Amniotic epithelial cell (primary cell): ENCODE measurements at places on chromosomes 4 and X.

GRCh38 chrX:133559909-133560308, 144.6 kb upstream of the GPC4 start:
- no peak for DNase-seq

GRCh38 chr4:86338989-86339388, 20.9 kb downstream of the MAPK10 start:
- peak; percentile 83 for DNase-seq

GRCh38 chr4:60655356-60655755, 544.8 kb upstream of the ADGRL3 start:
- no peak for DNase-seq

DNA sequence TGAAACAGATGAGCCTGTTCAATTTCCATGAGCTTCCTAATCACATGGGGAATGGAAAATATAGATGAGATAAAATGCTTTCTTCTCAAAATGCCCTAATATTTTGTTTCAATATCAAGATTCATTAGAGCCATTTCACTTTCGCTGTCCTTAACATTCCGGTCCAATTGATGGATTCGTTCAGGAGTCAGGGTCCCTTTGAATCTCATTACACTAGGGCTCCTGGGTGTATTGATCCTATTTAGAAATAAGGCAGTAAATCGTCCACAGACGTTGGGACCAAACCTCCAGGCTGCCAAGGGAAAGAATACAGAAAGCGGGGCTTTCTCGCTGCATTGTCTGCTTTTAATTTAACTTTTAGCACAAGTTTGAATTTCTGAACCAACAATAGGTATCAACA, 20.6 kb upstream of the CRMP1 start:
- no peak for DNase-seq

GRCh38 chrX:139382529-139382928, 148.0 kb upstream of the F9 start:
- no peak for DNase-seq

GRCh38 chr4:112153211-112153791, 8.0 kb downstream of the FAM241A start:
- peak; percentile 18 for DNase-seq

GRCh38 chrX:140762061-140762460, 52.5 kb downstream of the LINC00632 start:
- peak; percentile 66 for DNase-seq

GRCh38 chr4:156568484-156568883, 403.1 kb downstream of the PDGFC start:
- DNase-seq, result no peak

DNA sequence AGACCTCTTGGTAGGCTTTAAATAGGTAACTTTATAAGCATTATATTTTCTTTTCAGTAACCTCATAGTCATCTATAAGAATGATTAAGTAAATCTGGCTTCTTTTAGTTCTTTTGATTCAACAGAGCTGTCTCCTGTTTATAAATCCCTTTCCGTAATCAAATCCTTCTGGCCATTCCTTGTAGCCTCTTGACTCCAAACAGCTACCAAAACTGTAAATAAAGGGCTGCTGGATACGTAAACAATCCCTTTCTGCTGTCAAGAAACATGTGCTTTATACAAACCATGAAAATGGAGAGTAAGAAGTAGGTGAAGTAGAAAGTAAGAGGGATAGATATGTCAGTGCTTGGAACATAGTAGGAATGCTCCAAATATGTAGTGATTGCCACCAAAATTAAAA, 183.2 kb upstream of the CASK start:
- DNase-seq, result no peak

DNA sequence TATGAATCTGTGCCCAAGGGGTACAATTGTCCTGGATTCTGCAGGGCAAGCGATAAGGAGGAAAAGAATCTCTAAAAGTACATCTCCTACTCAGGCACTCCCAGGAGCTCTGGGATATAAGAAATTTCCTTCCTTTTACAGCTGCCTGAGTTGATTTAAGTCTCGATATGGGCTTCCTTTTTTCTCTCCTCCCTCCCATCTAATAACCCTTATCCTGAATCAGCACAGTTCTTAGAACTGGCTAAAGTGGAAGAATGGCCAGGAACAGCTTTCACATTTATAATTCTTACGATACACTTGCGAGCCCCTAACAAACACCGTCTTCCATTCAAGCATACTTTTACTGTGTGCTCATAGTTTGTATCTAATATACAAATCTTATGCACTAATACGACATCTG, 21.2 kb downstream of the LRP2BP start:
- no peak for DNase-seq

DNA sequence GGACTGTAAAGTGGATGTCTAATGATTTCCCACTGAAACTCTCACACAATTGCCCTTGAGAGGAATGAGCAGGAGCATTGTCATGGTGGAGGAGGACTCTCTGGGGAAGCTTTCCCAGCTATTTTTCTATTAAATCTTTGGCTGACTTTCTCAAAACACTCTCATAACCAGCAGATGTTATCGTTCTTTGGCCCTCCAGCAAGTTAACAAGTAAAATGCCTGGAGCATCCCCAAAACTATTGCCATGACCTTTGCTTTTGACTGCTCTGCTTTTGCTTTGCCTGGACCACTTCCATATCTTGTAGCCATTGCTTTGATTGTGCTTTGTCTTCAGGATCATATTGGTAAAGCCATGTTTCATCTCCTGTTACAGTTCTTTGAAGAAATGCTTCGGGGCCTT, 120.2 kb upstream of the PDE5A start:
- DNase-seq, result no peak

GRCh38 chr4:188190461-188190860, 51.2 kb downstream of the TRIML1 start:
- no peak for DNase-seq

GRCh38 chr4:3766036-3766784, at the start of gene ADRA2C:
TSS of gene ADRA2C (plus strand) at chr4:3766385. CDS start at chr4:3766607, 222 bp downstream.
- DNase-seq, result no peak

DNA sequence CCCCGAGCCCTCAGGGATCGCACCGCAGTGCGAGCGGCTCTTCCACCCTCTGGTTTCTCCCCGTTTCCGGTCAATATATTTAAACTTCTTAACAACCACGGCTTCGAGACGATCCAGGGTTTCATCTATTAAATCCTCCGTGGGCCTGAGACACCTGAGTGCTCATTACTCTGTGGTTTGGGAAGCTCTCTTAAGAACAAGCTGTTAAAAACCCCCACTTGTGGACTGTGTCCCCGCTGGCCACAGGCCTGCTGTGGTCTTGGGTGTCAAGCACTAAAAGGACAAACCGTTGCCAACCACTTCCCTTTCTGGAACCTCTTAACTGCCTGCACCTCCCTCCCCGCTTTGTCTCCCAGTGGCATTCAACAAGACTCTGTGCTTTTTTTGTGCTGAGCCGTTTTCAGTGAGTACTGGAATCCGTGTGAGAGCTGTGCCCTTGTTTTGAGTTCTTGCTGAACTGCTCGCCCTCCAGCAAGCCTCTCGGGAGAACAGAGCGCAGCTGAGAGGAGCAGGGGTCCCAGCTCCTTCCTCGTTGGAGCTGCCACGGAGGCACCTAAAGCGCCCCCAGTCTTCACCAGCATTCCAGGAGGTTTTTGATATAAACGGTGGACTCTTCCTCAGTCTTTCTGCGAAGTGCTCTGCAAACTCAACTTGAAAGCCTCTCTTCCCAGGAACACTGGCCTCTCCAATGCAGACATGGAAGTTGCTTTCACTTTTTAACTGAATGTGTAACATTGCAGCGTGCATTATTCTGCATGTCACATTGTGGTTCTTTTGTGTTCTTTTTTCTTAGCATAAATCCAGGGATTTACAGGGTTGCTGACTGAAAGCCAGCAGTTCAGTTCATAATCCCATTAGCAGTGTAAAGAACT, 691 bp upstream of the IGFBP7 start:
- DNase-seq, result peak; percentile 79
